ENCODE measurements at places on chromosomes 4 and X. TPM values are rescaled to one million over a fixed set of nuclear protein-coding genes. Genes with fewer than 3 reads are reported as not detected.

- no peak for DNase-seq
These were observed 428.0 kb downstream of the EPHA5 start for GRCh38 chr4:65242156-65242846.

- no peak for DNase-seq
These were observed 1.1 kb downstream of the ELK1 start for GRCh38 chrX:47649271-47649670.

GRCh38 chr4:33133723-33134122, 2413.6 kb downstream of the PCDH7 start:
- no peak for DNase-seq

- DNase-seq, result no peak
These were observed 35.1 kb upstream of the CYP2U1 start for GRCh38 chr4:107896158-107896645.

DNA sequence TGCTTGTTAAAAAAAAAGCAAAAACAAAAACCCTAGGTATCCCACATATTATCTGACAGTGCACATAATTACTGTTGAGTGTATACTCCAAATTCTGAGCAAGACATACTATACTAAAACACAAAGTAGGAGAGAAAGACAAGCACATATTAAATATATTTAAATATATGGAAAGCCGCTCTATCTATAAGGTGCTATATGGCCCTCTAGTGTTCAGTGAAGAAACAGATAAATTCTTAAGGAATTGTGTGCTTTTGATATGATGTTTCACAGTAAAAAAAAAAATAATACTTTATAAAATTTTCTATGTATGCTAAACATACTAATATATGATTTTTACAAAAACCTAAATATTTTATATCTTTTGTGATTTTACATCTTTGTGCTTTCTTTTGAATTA, 137.8 kb downstream of the FBXW7 start:
- no peak for DNase-seq

- no peak for DNase-seq
These were observed 52.7 kb downstream of the STARD8 start for GRCh38 chrX:68699960-68700746.

GRCh38 chr4:64774626-64775025, 365.4 kb upstream of the TECRL start:
- DNase-seq, result no peak

The PLS3 gene
- 233 TPM for polyA plus RNA-seq

The MAOB gene
- 57.7 TPM for polyA plus RNA-seq
